ENCODE measurements at places on chromosomes 6 and 20.

DNA sequence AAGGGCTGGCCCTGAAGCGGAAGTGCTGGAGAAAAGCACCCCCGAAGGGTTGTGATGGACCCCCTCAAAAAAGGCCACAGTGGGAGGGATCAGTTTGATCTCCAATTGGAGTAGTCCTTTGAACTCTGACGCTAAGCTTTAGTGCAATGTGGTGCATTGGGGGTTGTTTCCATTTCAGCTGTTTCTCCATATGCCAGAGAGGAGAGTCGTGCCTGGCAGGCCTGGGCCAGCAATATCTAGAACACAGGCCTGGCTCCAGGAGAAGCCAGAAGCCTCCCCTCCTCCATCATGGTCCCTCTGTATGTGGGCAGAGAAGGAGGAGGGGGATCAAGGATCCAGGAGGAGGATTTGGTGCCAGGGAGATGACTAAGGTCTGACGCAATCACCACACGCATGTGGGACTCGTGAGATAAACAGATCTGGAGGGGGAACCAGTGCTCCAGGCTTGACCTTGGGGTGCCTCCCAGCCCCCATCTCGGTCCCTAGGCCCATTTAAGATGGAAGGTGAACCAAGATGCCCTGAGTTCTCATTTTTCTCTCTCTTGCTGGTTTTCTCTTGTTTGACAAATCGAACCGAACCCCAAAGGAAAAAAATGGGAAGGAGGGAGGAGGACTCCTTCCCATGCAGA is 517.4 kb upstream of the JARID2 start:
- no peak for DNase-seq

GRCh38 chr20:36792422-36792821 is 18.9 kb upstream of the DSN1 start:
- DNase-seq, result no peak

- DNase-seq, result no peak
These were observed 50.9 kb upstream of the CCDC28A start for GRCh38 chr6:138722425-138723371.

GRCh38 chr6:167153521-167153959 is 4.2 kb downstream of the GPR31 start:
- DNase-seq, result no peak

DNA sequence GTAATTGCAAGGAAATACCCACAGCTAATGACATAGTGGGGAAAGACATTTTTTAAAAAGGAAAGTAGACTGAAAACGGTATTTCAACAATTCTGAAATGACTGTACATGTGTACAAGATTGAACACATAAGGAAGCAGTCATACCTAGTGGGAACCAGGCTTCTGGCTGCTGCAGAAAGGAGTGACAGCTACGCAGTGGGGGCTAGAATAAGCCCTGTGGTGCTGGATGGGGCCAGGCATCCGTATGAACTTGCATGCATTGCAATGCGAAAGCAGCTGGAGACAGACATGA is 54.9 kb upstream of the GPR31 start:
- DNase-seq, result no peak

DNA sequence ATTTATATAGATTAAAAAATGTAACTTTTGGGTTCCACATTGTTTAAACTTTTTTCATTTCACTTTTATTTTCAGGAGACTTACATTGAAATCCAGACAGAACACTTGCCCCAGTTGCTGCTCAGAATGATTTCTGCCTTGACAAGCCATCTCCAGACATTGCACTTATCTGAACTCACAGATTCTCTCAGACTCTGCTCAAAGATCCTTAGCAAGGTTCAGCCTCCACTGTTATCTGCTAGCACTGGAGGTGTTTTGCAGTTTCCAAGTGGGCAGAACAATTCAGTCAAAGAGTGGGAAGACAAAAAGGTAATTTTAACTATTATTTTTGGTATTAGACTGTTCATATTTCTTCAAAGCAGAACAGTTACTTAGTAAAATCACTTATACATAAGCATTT is 58.0 kb downstream of the DOP1A start:
- no peak for DNase-seq

DNA sequence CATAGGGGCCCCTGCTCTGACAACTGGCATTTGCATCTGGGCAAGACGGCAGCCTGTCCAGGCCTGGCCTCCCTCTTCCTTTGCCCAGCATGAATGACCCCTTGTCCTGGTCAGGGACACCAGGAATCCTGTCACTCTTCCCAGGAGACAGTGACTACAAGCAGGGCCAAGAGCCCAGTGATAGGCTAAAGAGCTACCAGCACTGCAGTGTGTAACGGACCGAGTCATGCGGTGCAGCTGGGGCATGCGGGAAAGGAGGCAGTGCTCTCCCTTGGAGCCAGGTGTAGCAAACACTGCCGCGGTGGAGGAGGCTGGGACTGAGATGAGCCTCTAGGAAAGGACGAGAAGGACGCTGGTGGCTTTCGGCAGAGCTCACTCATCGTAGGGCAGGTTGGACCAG is 38.7 kb upstream of the DSP start:
- no peak for DNase-seq

DNA sequence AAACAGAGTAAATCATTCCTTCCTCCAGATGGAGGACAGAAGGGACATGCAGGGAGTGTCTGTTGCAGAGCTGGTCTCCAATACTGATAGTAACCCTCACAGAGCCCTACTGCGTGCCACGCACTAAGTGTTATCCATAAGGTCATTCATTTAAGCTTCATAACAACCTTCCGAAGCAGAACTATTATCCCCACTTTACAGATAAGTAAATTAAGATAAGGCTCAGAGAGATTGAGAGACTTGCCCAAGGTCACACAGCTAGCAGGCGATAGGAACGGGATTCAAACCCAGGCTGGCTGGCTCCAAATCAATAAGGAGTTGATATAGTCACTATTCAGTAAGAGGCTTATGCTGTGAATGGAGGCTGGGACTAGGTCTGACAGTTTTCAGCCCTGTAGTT is 30.6 kb downstream of the CPNE5 start:
- no peak for DNase-seq

GRCh38 chr6:149443411-149444181 is 41.2 kb downstream of the ZC3H12D start:
- DNase-seq, result no peak

DNA sequence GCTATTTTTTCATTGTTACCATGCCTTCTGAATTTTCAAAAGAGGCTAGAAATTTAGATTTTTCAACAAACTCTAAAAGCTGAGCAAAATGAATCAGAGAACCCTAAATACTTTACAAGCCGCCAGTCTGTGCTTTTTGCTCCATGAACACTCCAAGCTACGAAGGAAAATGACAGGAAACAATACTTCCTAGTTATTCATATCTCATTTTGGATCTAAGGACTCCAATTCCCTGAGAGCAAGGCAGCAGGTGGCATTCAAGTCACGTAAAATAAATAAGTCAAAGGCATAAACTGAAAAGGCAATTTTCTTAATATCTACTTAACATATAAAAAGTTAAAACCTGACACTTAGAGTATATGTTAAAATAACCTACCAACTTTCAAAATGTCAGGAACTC is 50.6 kb downstream of the PDSS2 start:
- DNase-seq, result no peak

- no peak for DNase-seq
These were observed 5.1 kb downstream of the PABPC1L start for GRCh38 chr20:44914924-44915323.

- DNase-seq, result no peak
These were observed 9.2 kb downstream of the CYB5R4 start for GRCh38 chr6:83868639-83869038.

GRCh38 chr20:56212091-56212490 is 36.4 kb upstream of the MC3R start:
- DNase-seq, result no peak

- DNase-seq, result no peak
These were observed 24.1 kb upstream of the CCR6 start for GRCh38 chr6:167098825-167099225.

GRCh38 chr6:5898563-5898962 is 108.2 kb downstream of the NRN1 start:
- no peak for DNase-seq

GRCh38 chr6:106247293-106247692 is 78.3 kb downstream of the ATG5 start:
- DNase-seq, result no peak

GRCh38 chr6:131199568-131200272 is 64.5 kb downstream of the AKAP7 start:
- peak; percentile 9 for DNase-seq

GRCh38 chr6:111207141-111207858 is 120.0 kb downstream of the SLC16A10 start:
- DNase-seq, result no peak

- no peak for DNase-seq
These were observed 1.7 kb downstream of the UNC5CL start for GRCh38 chr6:41037107-41037900.

DNA sequence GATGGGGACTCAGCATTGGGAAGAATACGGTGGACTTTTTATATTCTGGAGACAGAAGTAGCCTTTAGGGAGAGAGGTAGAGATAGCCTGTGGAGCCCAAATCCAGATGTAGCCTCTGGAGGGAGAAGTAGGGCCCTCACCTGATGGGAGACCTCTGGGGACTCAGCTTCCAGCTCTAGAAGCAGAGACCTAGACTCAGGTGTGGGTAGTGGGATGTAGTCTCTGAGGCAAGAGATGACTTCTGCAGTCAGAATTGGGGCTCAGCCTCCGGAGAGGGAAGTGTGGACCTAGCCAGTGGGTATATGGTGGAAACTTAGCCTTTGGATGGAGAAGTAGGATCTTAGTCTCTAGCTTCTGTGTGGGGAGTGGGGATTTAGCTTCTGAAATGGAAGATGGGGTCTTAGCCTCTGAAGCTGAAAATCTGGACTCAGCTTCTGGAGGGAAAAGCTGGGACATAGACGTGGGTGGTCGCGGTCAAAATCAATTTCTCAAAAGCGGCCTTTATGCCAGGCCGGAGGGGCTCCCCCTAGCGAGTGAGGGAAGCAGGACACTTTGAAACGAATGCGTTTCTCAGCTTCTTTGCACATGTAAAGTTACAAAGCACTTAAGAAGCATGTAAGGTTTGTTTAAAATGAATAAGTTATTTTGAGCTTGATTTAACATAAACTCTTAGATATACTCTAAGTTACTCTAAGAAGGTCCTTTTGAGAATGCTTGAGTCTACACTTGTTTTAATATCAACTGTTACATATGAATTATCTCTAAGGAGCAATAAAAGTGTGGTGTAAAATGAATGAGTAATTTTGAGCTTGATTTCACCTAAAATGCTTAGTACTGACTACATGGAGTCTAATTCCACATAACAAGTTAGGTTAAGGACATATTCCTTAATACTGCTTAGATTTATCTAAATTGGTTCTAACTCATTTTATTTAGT is 12.9 kb upstream of the ZNF343 start:
- peak; percentile 67 for DNase-seq

- no peak for DNase-seq
These were observed 512.2 kb upstream of the MARCKS start for GRCh38 chr6:113344969-113345368.

GRCh38 chr6:41097467-41098090 is 24.8 kb downstream of the NFYA start:
- DNase-seq, result no peak

DNA sequence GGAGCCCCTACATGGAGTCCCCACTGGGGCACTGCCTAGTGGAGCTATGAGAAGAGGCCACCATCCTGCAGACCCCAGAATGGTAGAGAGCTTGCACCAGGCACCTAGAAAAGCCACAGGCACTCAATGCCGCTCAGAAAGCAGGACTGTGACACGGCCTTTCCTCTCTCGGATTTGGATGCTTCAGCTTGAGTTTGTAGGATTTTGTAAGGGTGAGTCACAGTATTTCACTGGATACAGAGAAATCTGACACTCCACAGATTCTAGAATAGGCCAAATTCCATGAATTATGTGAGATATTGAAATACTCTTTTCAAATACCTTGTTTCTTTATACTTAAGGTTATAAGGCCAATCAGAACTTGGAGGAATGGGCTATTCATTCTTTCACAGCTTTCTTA is 424.5 kb downstream of the HTR1B start:
- DNase-seq, result no peak

DNA sequence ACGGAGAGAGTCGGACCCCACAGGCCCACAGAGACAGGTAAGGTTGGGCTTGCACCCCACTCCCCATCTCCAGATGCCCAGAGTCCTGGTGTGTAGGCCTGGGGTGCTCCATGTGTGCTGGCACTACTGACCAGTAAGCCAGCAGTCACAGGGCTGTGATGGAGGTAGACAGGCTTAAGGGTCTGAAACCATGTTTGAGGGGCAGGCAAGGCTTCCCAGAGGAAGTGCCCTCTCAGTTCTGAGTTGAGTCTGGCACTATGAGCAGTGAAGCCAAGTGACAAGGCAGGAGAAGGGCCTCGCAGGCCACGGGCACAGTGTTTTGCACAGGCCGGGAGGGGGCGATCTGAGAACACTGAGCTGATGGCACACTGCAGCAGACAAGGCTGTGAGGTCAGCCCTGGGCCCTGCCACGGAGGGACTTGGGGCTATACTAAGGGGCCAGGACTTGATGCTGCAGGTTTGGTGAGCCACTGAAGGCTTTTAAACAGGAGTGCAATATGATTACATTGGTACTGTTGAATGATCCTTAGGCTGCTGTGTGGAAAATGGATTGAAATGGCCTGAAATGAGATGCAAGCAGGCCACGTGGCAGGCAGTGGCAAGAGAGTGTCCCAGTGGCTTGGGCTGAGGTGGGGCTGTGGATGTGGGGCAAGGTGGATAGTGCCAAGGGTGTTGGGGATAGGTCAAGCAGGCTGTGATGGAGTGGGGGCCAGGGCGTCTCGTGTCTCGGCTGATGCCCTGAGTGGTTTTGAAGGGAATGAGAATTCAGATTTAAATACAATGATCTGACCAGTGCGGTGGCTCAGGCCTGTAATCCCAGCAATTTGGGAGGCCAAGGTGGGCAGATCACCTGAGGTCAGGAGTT is 20.3 kb downstream of the TTBK1 start:
- DNase-seq, result peak; percentile 78

DNA sequence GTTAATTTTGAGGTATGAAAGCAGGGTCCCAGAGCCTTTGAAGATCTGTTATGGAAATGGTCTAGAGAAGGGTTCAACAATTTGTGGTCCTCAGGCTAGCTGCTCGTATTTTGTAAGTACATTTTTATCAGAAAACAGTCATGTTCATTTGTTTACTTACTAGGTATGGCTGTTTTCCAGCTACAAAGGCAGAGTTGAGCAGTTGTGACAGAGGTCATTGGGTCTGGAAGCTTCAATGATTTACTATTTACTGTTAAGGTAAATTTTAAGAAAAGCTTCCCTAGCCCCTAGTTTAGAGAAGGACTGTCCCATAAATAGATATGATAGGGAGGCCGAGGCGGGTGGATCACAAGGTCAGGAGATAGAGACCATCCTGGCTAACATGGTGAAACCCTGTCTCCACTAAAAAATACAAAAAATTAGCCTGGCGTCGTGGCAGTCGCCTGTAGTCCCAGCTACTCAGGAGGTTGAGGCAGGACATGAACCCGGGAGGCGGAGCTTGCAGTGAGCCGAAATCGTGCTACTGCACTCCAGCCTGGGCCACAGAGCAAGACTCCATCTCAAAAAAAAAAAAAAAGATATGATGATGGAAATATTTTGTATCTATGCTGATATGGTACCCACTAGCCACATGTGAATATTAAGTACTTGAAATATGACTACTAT is 538.4 kb upstream of the CITED2 start:
- no peak for DNase-seq

DNA sequence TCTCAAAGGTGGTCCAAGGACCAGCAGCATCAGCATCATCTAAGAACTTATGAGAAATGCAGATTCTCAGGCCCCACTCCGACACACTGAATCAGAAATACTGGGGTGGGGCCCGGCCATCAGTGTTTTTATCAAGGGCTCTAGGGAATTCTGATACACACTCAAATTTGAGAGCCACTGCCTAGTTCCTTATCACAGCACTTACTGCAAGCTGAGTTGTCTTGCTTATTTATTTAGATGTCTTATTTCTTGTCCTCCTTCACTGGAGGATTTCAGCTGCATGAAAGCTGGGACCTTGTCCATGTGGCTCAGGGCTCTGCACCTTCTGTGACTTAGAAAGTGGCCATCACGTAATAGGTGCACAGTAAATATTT is 139.4 kb upstream of the RREB1 start:
- no peak for DNase-seq
